ENCODE measurements at places on chromosomes 5 and 9.

GRCh38 chr5:177124486-177124991, 9.0 kb upstream of the NSD1 start:
- DNase-seq = no peak

- no peak for DNase-seq
These were observed 417.3 kb downstream of the TLE4 start for GRCh38 chr9:79989079-79989478.

- no peak for DNase-seq
These were observed 22.7 kb downstream of the CAVIN4 start for GRCh38 chr9:100600521-100601079.

DNA sequence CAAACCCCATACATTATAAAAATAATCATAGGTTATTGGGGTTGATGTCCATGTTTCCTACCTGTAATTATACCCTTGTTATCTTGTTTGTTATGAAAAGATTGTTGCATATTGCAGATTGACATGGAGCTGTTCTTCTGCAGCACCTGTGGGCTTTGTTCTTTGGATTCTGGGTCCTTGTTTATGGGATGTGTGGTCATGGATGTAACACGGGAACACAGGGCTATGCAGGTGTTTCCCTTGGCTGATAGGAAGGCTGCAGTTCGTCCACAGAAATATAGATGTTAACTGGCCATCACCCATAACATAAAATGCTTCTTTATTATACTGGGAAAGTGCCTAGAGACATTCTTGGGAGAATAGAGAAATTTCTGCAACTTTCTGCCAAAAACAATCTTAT, 77.9 kb downstream of the FBXL7 start:
- no peak for DNase-seq

- no peak for DNase-seq
These were observed 187.3 kb downstream of the CDH12 start for GRCh38 chr5:22665801-22666200.

GRCh38 chr9:87622923-87623322, 103.0 kb upstream of the CTSL start:
- DNase-seq = no peak
